CD4-positive, alpha-beta T cell treated with Interleukin-4 for 4 hours (primary cell): ENCODE measurements at places on chromosomes 4 and X.
A peak's percentile ranks its signal among the peaks of the same experiment; 100 is the strongest.

GRCh38 chr4:166422475-166422874 is 549.4 kb downstream of the TLL1 start:
- no peak for DNase-seq

DNA sequence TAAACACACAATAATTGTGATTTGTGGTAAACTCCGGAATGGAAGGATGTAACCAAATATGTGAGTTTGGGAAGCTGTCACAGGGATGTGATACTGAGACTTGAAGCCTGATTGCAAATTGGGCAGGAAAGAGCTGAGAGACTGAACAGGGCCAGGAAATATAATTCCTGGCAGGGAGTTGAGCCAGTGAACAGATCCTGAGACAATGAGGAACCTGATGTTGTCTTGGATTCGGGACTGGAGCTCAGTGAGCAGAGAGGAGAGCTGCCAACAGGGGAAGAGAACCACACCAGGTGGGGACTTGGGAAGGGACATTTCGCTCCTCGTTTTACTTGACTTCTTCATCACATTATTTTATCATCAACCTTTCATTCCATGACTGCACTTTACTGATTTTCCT is 386.0 kb downstream of the TLL1 start:
- no peak for DNase-seq

GRCh38 chr4:181976764-181977163 is 266.4 kb upstream of the TENM3 start:
- no peak for DNase-seq

GRCh38 chr4:99190336-99190735 is 28.7 kb downstream of the ADH6 start:
- no peak for DNase-seq

DNA sequence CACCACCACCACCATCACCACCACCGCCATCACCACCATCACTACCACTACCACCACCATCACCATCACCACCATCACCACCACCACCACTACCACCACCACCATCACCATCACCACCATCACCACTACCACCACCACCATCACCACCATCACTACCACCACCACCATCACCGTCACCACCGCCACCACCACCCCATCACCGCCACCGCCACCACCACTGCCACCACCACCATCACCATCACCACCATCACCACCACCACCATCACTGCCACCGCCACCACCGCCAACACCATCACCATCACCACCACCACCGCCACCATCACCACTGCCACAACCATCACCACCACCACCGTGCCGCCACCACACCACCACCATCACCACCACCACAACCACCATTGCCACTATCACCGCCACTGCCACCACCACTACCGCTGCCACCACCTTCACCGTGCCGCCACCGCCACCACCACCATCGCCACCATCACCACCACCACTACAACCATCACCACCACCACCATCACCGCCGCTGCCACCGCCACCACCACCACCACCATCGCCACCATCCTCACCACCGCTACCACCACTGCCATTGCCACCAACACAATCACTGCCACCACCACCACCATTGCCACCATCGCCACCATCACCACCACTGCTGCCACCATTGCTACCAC is 1511.3 kb upstream of the AGA start:
- no peak for DNase-seq

- DNase-seq, result no peak
These were observed 103.2 kb downstream of the ENPP6 start for GRCh38 chr4:184114431-184114830.

DNA sequence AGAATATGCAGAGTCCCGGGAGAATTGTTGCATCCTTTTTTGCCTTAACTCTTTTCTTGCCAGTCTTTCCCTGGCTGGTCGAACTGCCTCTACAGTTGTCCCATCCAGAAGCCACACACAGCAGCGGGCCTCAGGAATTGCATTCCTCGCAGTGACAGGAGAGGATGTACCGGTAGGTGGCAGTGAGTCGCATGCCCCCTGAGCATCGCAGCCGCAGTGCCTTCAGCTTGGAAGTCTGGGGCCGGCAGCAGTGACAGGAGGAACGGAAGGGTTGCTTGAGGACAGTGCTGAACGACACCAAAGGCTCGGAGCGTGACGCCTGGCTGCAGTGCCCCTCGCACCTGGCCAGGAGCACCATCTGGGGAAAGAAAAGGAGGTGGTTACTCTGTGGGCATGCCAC is 23.5 kb downstream of the NDP start:
- peak; percentile 5 for DNase-seq

GRCh38 chr4:152348670-152349069 is 187.2 kb downstream of the FBXW7 start:
- DNase-seq, result peak; percentile 17

DNA sequence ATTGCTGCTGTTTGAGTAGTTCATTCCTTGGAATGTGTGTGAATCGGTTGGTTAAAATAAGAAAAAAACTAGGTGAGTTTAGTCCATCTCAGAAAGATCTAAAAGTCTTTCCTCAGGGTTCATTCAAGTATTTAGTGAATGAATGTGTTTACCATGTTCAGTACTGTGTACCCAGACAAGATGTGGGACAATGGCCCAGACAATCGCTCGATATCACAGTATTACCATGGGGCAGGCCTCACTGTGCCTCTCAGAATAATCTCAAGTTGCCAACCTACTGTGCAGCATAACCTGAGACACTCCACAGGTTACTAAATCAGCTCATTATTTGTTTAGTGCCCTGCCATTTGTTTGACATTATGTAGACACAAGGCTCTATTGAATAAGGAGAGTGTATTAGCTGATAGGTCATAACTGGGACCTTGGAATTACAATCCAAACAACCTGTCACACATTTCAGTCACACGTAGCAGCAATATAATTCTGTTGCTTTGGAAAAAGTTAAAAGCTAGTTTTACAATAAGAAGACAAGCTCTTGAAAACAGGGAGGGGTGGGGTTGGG is 24.9 kb upstream of the AMOT start:
- no peak for DNase-seq

- no peak for DNase-seq
These were observed 12.5 kb downstream of the ARX start for GRCh38 chrX:25003066-25003849.

DNA sequence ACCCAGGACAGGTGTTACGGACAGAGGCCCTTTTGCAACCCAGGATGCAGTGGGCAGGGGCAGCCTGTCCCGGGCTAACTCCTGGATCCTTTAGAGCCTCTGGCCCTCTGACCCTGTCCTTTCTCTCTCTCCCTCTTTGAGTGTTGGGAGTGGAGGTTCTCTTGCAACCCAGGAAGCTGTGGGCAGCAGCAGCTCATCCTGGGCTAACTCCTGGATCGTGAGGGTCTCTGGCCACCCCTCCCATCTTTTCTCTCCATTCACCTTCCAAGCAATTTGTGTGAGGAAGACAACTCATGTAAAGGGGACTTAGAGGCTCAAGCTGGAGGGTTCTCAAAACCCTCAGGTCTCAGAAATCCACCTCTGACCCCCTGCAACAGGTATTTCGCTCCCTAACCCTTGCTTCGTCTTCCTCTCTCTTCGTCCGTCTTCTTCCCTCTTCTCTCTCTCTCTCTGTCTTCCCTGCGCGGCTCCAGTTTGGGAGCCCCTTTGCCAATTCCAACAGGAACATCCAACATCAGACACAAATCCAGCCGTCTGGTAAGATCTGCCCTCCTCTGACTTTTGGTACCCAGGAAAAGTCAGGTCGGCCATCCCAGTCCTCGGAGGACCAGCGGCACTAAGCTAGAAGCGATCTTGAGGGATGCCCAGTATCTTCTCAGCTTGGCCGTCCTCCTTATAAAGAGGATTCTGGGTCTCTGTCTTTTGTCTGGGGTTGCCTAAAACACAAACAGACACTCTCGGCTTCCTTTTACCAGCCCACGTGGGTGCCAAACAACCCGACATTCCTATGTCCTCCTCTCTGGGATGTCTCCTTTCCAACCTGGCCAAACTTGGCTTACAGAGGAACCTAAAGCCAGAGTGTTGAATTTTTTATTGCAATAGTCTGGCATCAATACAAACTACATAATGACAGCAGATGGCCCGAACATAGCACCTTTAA is 7.9 kb downstream of the ASMTL start:
- DNase-seq, result no peak

DNA sequence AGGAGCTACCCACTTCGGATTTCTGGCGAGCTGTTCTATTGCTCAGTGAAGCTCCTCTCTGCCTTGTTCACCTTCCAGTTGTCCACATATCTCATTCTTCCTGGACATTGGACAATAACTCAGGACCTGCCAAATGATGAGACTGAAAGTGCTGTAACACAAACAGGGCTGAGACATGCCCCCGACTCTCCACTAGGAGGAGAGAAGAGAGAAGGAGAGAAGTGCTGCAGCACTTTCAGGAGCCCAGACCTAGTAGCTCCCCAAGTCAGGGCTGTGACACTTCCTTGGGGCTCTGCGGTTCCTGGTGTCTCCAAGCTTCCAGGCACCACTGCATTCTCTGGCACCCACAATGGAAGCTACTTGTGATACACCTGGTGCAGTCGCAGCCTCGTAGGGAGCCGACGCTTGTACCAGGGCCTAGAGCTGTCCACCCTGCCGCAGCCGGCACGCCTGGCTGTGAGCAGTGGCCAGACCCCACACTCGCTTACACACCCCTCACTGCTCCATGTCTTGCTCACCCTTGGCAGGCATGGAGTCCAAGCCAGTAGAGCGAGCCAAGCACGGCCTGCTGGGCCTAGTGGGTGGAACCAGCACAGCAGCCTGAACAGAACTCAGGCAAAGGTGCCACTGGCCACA is 234.9 kb downstream of the TECRL start:
- DNase-seq, result no peak

GRCh38 chrX:118347736-118348135 is 1.8 kb downstream of the WDR44 start:
- no peak for DNase-seq

DNA sequence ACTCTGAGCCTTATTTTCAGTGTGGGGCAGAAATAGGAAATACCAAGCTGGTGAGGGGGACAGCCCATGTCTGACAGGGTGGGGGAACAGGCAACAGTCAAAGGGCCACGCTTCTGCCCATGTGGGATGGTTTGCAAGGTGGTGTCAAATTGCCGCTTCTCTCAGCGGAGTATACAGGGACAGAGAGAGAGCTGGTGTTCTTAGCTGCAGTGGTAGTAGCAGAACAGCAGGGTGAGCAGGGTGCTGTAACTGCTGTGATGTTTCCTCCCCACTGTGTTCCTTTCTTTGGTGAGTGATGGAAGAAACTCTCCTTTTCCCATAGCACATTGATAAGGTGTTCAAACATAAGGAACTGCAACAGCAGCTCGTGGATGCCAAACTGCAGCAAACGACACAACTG is 37.9 kb downstream of the RBBP7 start:
- no peak for DNase-seq

GRCh38 chr4:81510643-81511178 is 39.0 kb upstream of the RASGEF1B start:
- DNase-seq, result no peak

DNA sequence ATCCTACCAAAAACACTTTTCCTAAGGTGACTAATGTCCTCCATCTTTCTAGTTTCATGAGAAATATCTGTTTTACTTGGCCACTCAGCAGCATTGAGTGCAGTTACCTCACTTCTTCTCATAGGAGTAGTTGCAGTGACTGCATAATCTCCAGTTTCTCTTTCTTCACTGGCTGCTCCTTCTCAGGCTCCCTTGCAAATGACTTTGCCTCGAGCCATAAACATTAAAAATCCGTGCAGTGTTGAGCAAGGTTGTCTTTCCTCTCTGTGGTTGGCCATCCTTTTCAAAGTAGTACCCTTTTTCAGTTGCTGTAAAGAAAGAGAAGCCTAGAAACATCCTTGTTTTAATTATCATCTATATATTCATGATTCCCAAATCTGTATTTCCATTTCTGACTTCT is 10.2 kb upstream of the PRKG2 start:
- DNase-seq, result no peak

DNA sequence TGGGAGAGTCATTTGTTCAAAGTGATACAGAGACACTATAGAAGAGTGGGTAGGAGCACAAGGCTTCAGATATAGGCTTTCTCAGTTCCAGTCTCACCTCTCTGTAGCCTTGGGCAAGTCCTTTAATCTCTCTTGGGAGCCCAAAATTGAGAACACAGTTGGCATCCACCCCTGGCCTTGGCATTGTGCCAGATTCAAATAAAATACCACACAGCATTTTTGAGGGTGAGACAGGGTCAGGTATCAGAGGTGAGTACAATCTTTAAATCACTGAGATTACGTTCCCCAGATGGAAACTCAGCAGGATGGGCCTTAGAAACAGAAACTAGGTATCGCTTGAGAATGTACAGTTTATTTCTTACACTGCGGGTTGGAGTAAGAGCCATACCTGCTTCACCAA is 25.2 kb upstream of the SMIM10L2A start:
- no peak for DNase-seq

DNA sequence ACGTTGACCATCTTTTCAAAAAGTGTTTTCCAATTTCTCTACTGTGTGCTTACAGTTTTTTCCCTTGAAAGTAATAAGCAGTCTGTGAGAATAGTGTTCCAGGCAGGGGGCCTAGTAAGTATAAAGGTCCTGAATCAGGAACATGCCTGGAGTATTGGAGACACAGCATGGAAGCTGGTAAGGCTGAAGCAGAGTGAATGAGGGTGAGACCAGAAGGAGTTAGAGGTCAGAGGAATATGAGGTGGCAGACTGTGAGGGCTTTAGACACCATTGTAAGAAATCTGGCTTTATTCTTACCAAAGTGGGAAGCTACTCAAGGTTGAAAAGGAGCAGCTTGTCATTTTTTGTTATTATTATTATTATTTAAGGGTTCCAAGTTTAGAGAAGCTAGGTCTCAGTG is 107.4 kb downstream of the CT47B1 start:
- DNase-seq, result no peak

GRCh38 chrX:152170621-152171020 is 32.2 kb upstream of the MAGEA10 start:
- no peak for DNase-seq

DNA sequence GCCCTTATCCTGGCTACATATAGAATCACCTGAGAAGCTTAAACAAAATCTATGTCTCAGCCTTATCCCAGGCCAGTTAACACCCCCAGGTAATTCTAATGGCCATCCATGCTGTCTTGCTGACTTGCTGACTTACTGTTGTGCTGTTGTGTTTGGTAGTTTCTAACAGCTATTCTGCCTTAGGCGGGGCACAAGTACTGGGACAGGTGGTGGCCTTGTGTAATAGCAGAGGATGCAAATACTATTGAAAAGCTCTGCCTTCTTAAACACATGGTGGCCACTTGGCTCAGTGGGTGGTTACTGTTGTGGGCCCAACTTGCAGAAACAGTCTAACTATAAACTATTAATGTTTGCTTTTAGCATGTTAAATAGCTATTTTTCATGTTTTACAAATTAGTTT is 56.2 kb downstream of the CDS1 start:
- no peak for DNase-seq

- no peak for DNase-seq
These were observed 14.7 kb upstream of the AMBN start for GRCh38 chr4:70577220-70577927.

- no peak for DNase-seq
These were observed 68.7 kb upstream of the GUCY1A1 start for GRCh38 chr4:155597933-155598451.

- DNase-seq, result no peak
These were observed 224.6 kb downstream of the ADAMTS3 start for GRCh38 chr4:72344418-72344817.

DNA sequence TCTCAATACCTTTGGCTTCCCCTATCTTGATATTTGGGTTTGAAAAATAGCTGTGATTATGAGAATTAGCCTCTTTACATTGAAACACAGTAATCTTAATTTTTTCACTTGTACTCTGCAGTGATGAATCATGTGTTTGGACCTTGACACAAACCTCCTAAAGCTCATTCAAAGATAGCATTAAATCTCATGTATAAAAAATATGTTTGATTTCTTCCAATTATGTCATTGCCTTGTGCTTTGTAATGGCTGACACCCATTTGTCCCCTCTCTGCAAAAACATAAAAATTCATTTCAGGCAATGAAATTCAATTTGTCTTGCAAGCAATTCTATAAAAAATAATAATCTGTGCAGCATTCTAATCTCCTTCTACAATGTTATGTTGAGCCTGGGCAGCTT is 422.4 kb upstream of the BOD1L1 start:
- DNase-seq, result no peak
